ENCODE measurements at places on chromosomes 7 and 10. TPM values are rescaled to one million over a fixed set of nuclear protein-coding genes. Genes with fewer than 3 reads are reported as not detected.

Gene ABCC2
- 9.2 TPM for polyA plus RNA-seq

Gene IDI2
- 0.17 TPM for polyA plus RNA-seq

GRCh38 chr7:153193144-153193595 lies 433.6 kb downstream of the ACTR3B start:
- peak; percentile 27 for DNase-seq

Gene MYH16
- 0.31 TPM for polyA plus RNA-seq

GRCh38 chr7:151274396-151274795 lies 25.9 kb upstream of the SMARCD3 start:
- no peak for DNase-seq

Gene CTAGE6
- not detected for polyA plus RNA-seq

Gene TRIM50
- 0.24 TPM for polyA plus RNA-seq

- DNase-seq = no peak
Observed at GRCh38 chr7:83455612-83456011, 193.3 kb downstream of the SEMA3E start.

DNA sequence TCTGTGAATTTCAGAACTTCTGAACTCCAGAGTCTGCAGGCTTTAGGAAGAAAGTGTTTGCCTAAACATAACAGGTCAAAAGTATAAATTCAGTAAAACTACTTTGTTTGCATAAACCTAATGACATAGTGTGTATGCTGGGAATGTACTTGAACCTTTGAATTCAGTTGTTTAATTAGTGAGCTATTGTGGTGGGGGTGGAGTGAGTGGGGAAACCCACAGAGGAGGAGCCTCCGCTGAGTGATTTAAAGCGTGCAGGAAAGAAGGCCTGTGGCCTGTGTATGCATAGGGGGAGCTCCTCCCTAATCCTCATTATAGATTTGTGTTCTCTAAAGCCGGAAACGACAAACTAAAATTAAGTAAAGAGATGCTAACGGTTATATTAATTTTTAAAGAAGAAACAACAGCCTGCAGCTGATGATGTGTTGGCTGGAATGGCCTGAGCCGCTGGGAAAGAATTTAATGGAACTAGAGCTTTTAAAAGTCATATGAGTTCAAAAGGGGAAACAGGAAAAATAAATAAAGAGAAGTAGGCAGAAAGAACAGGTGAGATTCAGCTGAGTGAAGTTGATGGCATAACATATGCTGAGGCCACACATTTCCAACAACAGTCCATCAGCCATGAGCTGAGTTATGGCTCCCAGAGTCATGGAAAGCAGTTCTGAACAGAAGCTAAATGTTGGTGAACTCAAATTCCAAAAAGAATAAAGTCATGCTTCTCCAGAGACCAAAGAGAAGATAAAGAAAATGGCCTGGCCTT lies 595.0 kb downstream of the GRM8 start:
- DNase-seq = peak; percentile 16

DNA sequence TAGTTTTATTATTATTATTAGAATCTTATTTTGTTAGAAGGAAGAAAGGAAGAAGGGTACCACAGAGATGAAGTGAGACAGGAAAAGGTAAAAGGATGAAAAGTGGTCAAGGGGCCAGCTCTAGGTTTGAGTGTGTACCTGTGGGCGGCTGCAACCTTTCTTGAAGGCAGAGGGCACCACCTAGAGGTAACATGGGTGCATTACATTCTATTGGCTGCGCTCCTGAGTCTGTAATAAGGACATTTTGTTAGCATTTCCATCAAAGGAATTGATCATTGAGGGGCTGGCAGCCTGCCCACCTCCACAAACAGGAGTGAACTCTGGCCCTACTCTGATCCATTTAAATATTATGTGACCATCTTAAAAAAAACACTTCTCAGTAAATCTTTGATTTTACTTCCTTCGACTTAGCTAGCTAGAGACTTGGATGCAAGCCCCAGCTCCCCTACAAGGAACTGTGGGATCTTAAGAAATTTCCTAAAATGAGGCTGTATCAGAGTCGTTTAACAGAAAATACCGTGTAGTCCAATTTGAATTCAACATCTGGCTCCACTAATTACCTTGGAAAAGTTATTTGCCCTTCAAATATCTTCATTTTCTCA lies 610.4 kb downstream of the IPMK start:
- DNase-seq = peak; percentile 52

Gene GIMAP5
- polyA plus RNA-seq = 7.3 TPM

- no peak for DNase-seq
Observed at GRCh38 chr7:99037327-99037940, 106.5 kb downstream of the SMURF1 start.

DNA sequence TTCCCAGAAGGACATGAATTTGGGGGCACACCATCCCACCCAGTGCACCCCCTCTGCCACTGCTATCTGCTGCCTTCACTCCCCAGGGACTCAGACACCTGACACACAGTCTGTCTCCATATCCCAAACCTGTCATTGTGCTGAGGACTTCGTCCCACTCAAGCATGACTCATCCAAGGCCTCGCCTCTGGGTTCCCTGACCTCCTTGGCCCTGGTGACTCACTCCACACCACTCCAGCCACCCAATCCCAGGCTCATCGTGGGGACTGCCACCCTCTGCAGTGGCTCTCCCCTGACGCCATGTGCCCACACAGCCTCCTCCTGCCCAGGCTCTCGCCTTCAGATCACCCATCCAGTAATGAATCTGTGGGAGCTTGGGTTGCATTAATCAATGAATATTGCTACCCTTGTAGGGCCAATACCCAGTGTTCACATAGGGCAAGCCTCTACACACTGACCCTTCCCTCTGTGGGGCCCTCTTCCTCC lies 6.6 kb upstream of the INSIG1 start:
- no peak for DNase-seq

GRCh38 chr10:89653410-89653869 lies 8.4 kb upstream of the PANK1 start:
- DNase-seq = no peak

DNA sequence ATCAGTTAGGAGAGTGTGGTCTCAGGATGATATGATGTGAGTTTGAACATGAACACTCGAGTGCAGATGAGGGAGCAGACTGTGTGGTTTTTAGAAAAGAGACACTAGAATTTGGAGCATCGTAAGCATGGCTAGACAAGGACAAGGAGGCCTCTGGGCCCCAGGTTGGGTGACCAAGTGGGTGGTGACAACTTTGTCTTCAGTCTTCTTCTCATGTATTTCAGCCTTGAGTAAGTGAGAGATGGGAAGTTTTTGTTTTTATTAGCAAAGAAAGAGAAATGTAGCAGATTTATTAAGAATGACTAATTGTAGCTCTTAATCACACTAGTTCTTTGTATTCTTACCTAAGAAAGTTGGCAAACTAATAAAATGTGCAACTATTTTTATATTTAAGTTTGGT lies 16.3 kb downstream of the TES start:
- no peak for DNase-seq

- no peak for DNase-seq
Observed at GRCh38 chr10:86801995-86802394, 45.6 kb downstream of the BMPR1A start.

DNA sequence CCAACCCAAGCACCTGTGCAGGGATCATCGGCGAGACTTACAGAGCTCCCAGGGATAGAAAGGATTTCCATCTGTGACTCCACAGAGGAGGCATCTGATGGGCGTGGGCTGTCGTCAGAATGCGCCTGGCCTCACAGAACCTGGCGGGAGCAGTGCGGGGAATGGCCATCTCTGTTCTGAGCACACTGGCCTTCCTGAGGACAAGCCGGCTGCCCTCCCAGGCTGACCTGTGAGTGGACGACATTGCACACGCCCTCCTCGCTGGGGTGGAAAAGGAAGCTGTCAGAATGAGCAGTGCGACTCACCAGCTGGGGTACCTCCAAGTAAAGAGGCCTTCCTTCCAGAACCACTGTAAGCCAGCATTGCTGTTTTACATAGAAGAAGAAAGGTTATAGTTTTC lies 234.6 kb upstream of the PITRM1 start:
- no peak for DNase-seq

DNA sequence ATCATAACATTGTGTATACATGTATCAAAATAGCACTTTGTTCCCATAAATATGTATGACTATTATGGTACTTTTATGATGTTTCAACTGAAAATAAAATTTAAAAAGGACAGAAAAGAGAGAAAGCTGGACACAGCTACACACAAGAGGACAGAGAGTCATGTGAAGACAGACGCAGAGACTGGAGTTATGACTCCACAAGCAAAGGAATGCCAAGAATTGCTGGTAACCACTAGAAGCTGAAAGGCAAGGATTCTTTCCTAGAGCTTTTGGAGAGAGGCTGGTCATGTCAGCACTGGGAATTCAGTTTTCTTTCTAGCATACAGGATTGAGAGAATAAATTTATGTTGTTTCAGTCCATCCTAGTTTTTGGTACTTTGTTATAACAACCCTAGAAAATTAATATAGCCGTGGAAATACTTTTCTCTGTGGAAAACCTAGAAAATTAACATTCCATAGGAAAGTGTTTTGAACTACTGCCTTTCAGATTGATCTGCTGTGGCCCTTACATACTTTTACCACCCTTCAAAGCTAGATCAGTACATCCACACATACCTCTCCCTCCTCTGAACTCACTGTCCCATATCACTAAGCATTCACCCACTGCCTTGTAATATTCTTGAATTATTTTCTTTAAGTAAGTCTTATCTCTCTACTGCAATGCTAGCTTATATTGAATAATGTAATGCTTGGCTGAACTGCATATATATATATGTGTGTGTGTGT lies 575.3 kb downstream of the IPMK start:
- peak; percentile 1 for DNase-seq

Measured in renal pelvis (tissue), 12 donors.